Renal cortex interstitium (tissue), 15 donors: ENCODE measurements at places on chromosomes 3 and 15. TPM values are rescaled to one million over a fixed set of nuclear protein-coding genes. Genes with fewer than 3 reads are reported as not detected.

DNA sequence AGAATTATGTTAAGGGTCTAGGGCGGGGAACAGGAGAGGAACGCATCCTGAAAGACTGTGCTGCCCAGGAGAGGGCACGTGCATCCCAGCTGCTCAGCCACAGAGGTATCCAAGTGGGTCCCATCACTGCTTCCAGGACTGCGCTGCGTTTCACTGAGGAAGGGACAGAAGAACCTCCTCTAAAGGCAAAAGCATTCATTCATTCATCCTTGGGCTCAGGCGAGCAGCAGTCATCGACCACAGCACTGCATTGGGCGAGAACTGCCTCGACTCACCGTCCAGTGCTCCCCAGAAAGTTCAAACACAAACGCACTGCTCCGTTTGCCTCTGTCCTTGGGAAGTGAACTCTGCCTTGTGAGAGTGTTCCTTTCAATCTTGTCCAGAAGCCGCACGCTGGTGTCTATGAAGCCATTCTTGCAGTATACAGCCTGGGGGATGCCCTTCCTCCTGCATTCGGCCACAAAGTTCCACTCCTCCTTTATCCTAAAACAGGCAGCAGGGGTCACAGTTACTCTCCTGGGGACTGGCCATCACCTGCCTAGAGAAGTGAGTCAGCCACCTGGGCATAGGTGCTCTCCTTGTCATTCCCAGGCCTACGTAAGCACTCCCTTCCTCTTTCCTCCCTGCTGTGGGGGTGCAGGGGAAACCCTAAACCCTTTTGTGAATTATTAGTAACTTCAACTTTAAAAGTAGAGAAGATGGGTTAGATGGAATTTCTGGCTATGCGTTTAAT is 21.2 kb downstream of the LRRC2 start:
- DNase-seq: no peak

DNA sequence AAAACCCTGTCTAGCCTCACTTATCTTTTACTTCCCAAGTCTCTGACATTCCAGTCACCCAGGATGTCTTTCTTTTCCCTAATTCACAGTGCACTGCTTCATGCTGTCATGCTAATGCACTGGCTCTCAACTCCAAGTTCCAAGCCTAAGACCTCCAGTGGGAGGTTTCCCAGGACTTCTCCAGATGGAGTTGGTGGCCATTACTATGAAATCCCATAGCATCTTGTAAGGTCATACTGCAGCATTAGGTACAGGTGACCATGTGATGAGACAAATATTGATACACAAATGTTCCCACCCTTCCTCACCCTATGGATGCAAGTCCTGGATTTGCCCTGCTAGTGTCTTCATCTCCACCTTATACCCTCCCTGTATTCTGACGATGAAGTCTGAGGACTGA is 138.6 kb upstream of the PRICKLE2 start:
- DNase-seq: no peak

DNA sequence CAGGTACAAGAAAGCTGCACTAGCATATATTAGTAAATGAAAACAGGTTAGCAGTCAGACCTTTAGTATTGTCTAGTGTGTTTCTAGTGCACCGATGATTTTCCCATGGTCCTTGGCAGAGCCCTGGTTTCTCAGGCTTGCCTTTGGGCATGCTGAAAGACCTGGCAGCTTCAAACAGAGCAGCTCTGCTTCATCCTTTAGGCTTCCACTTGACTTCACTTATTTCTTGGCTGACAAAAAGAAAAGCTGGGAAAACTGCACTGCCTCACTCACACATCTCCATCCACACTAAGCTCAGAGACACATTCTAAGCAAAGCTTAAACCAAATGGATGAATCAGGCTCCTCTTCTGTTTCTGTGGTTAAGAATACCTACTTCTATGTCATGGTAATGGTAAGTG is 374.8 kb upstream of the PDZRN3 start:
- no peak for DNase-seq

DNA sequence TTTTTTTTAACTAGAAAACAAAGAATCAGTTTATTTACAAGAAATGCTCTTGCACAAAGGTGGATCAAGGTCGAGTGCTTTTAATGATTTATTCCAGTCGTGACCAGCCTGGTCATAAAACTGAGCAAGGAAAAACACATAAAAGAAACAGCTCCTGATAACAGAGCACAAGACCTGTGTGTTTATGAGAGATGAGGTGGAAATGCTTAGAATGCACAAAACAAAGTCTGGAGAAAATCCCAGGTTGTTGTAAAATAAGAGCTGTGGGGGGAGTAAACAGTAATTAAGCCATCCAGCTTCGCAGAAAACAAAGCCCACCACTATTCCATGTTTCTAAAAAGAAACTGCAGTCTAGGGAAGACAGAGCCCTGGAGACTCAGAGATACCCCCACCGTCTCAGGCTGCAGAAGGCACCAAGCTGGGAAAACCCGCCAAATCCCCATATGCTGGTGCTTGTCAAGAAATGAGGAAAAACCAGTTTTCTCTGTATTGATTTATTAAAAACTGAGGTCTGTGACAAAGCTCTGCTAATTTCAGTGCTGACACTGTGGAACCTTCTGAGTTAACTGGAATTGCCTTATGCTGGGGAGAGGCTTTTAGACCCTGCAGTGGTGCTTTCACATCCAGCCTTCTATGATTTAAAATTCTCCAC is 139.3 kb downstream of the ADAMTS17 start:
- DNase-seq: no peak

DYNC1LI1 gene
- polyA plus RNA-seq: 45.8 TPM

SLC12A8 gene
- polyA plus RNA-seq: 8.3 TPM
